ENCODE measurements at places on chromosomes 5 and 9.

DNA sequence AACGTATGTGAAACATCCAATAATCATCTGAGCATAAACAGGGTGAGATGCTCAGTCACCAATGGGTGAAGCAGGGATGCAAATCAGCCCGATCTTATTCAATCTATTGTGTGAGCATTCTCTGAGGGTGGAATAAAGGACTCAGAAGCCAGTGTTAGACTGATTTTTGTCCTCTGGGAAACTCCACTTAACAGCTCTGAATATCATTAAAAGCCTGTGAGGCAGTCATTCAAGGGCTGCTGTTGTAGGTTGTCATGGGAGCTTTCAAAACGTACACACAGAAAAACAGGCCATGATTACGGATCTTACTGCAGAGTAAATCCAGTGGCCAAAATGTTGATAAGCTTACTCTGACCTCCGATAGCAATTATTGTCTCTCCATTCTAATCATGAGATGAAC lies 266.5 kb upstream of the EFNA5 start:
- no peak for DNase-seq

- DNase-seq = no peak
These were observed 47.1 kb upstream of the SH3GL2 start for GRCh38 chr9:17531642-17532254.

GRCh38 chr9:75539523-75539922 lies 350.9 kb upstream of the PCSK5 start:
- DNase-seq = no peak

GRCh38 chr9:68706363-68707201 lies 1.5 kb downstream of the PIP5K1B start:
- no peak for DNase-seq

GRCh38 chr5:1026700-1027621 lies 18.4 kb downstream of the NKD2 start:
- no peak for DNase-seq

- no peak for DNase-seq
These were observed 1.4 kb downstream of the KIF20A start for GRCh38 chr5:138180183-138180782.

GRCh38 chr5:148805326-148806290 lies 20.8 kb upstream of the ADRB2 start:
- DNase-seq = no peak

DNA sequence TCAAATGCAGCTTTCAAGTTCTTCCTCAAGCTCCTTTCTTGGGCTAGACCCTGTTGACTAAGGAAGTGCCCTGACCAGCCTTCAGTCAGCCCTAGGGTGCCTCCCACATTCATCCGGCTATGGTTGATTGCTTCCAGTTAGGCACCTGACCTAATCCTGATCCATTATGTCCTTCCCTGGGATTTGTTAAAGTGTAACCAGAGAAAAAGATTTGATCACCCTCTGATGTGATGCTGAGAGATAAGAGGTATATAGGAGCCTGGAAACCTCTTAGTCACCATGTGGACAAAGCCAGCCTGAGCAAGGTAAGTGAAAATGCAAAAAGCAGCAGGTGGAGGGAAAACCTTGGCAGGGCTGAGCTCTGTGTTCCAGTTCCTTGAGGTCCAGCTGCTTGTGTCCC lies 178.8 kb upstream of the ERCC6L2 start:
- no peak for DNase-seq

- no peak for DNase-seq
These were observed 214.8 kb downstream of the AOPEP start for GRCh38 chr9:94941211-94941875.

DNA sequence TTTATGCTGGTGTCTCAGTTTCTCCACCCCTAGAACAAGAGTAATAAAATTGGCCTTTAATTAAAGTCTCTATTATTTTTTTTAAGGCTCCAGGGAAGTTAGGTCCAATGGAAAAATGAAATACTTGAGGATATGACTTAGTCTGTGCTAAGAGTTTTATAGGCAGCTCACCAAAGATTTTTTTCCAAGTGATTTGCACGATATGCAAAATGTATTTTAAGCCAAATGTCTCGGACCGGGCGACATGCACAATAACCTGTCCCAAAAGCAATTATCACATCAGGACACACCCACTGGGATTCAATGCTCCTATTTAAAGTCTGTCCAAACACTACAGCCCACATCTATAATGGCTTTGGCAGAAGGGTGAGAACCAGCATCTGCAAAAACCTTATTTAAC lies 136.1 kb upstream of the ANKH start:
- DNase-seq = no peak

DNA sequence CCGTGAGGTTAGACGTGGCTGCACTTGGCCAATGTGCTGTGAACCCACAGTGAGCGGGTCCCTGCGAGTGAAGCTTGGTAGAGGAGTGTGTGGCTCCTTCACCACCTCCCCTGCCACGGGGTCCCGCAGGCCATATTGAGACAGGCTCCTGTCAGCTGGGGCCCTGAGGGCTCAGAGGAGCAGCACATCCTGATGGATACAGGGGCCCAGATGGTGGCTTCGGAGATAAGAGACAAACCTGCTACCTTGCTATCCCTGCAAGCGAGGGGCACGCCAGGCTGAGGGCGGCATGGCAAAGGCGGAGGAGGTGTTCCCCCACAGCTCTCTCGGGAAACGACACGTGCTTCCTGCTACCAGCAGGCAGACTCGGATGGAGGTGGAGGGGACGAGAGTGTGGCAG lies 33.1 kb downstream of the SLC6A3 start:
- DNase-seq = no peak

DNA sequence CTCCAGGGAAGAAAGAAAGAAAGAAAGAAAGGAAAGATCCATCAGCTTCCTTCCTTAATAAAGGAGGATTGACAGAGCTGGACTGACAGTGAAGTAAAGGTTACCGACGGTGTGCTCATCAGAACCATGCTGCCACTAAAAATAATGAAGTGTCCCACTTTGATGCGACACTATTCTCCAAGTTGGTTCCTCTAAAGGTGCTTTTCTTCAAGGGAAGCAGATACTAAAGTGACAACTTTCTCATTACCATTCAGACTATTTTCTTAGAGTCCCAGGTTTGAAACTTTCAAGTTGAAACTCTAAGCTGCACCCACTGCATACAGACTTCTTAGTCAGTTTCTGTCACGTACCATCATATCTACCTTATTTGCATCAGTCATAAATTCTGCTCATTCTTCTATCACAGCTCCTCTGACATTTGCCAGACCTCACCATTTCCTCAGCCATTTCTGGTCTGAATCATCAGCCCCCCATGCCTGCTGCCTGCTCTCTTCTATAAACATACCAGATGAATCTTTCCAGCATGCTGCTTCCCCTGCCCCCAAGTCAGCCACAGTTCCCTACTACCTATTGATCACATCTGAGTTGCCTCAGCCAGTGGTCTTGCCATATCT lies 177.6 kb downstream of the DEPDC1B start:
- DNase-seq = no peak

GRCh38 chr9:123775289-123776284 lies 154.3 kb downstream of the DENND1A start:
- DNase-seq = no peak

GRCh38 chr5:8053270-8053669 lies 184.3 kb downstream of the MTRR start:
- DNase-seq = no peak

GRCh38 chr5:131857388-131857787 lies 60.6 kb upstream of the FNIP1 start:
- no peak for DNase-seq

DNA sequence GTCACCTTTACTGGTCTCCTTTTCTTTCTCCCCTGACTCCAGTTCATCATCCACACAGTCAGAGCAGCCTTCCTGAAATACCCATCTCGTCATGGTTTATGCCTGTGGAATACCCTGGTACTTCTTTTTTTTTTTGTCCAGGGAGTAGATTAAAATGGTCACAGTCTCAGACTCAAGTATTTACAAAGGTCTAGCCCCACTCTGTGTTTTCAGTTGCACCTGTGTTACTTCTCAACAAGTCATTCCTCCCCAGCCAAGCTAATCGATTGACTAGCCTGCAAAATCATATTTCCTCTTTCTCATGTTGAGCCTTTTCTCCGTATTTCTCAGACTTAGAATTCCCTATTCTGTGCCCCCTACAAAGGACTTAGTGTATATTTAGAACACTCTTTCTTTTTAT lies 155.2 kb upstream of the KCNN2 start:
- no peak for DNase-seq

- no peak for DNase-seq
These were observed 116.1 kb upstream of the TNC start for GRCh38 chr9:115234094-115234493.

Data from stimulated activated CD4-positive, alpha-beta T cell treated with anti-CD3 and anti-CD28 coated beads, Interleukin-4, amount 100 ng/mL, for 4 hours (primary cell).